ENCODE measurements at places on chromosomes 16 and 17.

- DNase-seq, result no peak
Observed at GRCh38 chr17:36092230-36092629, 2.3 kb upstream of the CCL3 start.

GRCh38 chr17:78132084-78132676 lies 1.6 kb downstream of the TMC8 start:
- peak; percentile 74 for DNase-seq

DNA sequence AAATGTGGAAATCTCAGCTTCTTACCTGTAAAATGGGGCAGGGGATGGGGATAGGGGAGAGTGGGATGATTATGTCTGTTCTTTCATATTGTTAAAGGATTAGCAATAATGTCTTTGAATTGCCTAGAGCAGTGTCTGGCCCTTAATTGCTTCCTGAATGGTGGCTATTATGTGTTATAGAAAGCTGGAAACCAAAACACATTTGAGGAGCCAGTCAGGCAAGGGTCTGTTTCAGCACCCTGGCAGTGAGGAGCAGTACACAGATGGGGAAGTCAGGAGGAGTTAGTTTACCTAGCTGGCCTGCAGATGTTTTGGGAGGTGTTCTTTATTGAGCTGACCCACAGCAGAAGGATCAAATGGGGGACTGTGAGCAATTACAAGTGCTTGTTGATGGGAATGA lies 63.0 kb downstream of the NUP93 start:
- DNase-seq, result no peak

GRCh38 chr16:66127459-66128370 lies 238.8 kb upstream of the CDH5 start:
- DNase-seq, result no peak

DNA sequence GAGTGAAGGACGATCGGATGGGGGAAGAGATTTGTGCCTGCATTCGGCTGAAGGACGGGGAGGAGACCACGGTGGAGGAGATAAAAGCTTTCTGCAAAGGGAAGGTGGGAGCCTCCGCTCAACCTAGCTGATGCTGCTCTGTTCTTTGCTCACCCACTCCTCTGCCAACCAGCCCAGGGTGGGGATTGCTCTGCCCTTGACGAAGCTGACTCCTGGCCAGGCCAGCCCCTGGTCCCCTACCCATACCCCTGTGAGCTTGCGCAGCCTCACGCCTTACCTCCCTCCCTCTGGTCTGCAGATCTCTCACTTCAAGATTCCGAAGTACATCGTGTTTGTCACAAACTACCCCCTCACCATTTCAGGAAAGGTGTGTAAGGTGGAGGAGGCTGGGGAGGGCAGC lies 4.8 kb upstream of the RSAD1 start:
- no peak for DNase-seq

GRCh38 chr17:1561420-1562175 lies 994 bp downstream of the PITPNA start:
- DNase-seq, result no peak

DNA sequence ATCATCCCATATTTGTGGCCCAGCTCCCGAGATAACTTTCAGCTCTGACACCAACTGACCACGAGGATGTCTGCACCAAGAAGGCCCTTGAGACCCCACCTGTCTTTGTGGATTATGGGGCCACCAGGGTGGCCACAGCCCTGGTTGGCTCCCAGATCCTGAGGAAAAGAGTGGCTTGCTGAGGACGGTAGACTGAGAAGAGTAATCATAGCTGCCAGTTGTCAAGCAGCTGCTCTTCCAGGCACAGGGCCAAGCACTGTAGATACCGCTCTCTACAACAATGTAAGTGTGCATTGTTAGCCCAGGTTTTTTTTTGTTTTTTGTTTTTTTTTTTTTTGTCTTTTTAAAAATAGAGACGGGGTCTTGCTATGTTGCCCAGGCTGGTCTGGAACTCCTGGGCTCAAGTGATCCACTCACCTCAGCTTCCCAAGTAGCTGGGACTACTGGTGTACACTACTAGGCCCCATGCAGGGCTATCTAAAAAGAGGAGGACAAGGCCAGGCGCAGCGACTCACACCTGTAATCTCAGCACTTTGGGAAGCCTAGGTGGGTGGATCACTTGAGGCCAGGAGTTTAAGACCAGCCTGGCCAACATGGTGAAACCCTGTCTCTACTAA lies 9.6 kb downstream of the ZNF205 start:
- no peak for DNase-seq

DNA sequence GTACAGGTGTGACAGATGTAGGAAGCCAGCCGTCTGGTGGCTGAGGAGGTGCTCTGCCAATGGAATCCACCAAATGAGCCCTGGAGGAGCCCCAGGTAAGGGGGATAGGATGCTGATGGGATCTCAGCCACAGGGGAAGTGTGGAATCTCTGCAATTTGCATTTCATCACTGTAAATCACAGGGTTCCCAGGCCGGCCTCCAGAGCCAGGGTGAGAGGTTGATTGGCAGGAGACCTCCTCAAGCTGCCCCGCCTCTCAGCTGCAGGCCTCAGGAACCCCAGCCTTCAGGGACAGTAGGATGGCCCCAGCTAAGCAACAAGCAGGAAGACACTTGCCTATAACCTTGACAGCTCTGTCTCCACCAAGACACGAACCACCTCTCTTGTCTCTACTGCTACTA lies 39.4 kb downstream of the RTN4RL1 start:
- DNase-seq, result no peak

Measured in RWPE2 (cell line).